CD4-positive, alpha-beta T cell treated with Interleukin-1 beta for 1 hour (primary cell): ENCODE measurements at places on chromosomes 5 and 9.

- peak; percentile 95 for DNase-seq
These were observed at the start of gene ZFR for GRCh38 chr5:32444431-32445286. ZFR (minus strand) TSS chr5:32444740; CDS start chr5:32444658, 82 bp downstream.

DNA sequence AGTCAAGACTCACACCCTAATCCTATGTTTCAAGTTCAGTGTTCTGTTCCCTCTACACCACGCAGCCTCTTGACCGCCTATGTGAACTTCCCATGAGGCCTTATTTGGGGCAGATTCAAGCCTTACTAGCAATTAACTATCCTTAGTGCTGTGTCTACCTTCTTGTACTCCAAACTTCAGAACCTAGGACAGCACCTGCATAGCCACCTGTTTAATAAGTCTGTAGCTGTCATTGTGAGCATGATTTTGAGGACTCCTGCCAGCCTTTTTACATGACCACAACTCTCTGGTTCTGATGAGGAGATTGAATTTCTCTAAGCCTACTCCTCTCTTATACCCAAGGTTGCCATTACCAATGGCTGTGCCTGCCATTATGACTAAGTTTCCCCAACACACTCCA lies 50.8 kb upstream of the PCSK1 start:
- no peak for DNase-seq

GRCh38 chr9:126700903-126701812 lies 87.4 kb downstream of the LMX1B start:
- DNase-seq, result no peak

GRCh38 chr5:115545351-115545882 lies 842 bp upstream of the FEM1C start:
- DNase-seq, result no peak

DNA sequence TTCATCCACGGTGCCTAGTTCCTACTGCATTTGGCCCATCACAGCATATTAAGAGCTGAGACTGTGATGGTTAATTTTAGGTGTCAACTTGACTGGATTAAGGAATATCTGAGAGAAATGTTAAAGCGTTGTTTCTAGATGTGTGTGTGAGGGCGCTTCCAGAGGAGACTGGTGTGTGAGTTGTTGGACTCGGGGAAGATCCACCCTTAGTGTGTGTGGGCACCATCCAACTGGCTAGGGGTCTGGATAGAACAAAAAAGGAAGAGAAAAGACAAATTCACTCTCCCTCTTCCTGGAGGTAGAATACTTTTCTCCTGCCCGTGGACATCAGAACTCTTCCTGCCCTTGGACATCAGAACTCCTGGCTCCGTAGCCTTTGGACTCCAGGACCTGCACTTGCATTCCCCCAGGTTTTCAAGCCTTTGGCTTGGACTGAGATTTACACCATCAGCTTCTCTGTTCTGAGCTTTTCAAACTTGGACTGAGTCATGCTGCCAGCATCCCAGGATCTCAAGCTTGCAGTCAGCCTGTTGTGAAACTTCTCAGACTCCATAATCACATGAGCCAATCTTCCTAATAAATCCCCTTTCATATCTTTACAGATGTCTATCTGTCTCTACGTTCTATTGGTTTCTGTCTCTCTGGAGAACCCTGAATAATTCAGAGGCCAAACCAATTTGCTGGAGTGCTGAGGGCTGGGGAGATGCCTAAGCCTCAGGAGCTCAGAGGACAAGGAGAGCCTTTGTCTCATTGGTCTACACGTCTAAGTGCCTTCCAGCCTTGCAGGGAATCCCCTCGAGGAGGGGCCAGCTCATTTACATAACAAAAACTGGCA lies 164.5 kb downstream of the DCP2 start:
- no peak for DNase-seq
